Neural progenitor cell (in vitro differentiated cells): ENCODE measurements at places on chromosomes 1 and 21.

GRCh38 chr1:229159668-229160544 is 111.0 kb upstream of the RAB4A start:
- DNase-seq = no peak

- DNase-seq = no peak
These were observed 728.6 kb downstream of the PTPRU start for GRCh38 chr1:29964718-29965533.

DNA sequence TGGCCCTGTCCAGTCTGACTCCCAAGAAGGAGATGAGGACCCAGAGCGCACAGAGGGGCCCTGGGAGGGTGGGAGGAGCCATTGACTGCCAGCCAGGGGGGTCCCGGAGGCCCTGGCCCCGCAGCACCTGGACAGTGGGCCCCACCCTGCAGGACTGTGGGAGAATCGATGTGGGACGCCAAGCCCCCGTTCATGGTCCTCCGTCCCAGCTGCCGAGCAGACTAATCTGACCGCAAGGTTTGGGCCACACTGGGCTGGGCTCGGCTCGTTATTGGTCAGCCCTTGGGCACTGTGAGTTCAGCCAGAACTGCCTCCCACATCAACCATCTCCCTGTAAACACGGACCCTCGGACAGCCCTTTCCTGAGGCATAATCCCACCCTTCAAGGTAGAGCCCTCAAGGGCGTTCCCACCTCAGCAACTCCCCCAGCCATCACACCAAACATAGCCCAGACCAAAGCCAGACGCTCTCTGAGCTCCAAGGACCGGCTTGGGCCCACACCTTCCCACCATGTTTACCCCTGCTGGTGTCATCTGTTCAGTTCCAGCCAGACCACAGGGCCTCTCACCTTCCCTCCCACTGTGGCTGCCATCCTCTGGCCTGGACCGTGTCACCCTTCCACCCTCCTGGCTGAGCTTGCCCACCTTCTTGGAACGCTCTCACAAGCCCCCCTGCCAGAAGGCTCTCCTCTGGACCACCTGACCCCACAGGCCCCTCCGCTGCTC is 16.2 kb upstream of the POFUT2 start:
- no peak for DNase-seq

DNA sequence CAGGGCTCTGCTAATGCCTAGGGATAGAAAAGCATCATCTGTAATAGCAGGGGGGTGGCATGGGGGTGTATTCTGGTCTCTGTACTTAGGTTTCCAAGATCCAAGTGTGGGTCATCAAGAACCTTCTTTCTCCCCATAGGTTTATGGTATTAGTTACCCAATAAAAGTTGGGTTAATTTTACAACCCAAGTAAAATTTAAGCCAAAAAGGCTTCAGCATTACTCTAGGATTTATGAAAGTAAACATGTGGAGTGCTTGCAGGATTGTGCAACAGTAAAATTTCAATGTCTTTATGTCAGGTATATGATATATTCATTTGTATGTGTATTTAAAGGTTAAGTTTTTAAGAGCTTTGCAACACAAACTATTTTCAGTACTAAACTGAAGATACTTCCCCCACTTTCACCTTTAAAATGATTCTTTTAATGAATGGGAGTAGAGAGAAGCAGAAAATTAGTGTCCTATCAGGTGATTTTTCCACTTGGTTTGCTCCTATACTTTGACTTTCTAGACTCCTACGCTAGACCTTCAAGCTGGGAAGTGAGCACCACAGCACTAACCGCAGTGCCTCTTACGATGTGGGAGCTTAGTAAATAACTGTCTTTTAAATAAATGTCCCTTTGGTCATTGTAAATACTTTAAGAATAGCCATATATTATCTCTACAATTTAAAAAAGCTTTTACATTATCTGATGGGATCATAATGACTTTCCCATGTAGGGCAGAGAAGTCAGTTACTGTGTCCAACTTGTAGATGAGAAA is 67.8 kb upstream of the UBE2U start:
- no peak for DNase-seq

GRCh38 chr1:157195521-157196244 is 57.5 kb upstream of the ETV3 start:
- DNase-seq = no peak

GRCh38 chr1:15305468-15305770 is 58.4 kb downstream of the FHAD1 start:
- DNase-seq = no peak

GRCh38 chr1:184747089-184747955 is 7.3 kb downstream of the EDEM3 start:
- no peak for DNase-seq

GRCh38 chr1:3553166-3553939 is 58.0 kb downstream of the MEGF6 start:
- no peak for DNase-seq

DNA sequence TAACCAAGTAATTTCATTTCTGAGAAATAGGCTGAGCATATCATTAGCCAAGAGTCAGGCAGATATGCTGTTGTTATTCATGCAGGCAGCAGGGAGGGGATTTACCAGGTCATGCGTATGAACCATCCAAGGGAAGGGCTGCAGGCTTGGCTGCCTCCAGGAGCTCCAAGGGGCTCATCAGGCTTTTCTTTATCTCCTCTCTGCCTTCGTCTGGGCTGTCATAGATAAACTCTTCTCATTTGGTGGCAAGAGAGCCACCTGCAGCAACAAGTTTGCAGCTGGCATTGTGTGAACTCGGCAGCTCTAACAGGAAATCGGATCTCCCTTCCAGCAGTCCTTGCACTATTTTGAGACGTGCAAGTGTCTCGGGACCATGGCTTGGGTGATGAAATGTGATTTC is 7.5 kb downstream of the CCDC27 start:
- DNase-seq = no peak

GRCh38 chr1:32349211-32349708 is 13.0 kb downstream of the FAM229A start:
- DNase-seq = no peak
